ENCODE measurements at places on chromosomes 6 and 20.

DNA sequence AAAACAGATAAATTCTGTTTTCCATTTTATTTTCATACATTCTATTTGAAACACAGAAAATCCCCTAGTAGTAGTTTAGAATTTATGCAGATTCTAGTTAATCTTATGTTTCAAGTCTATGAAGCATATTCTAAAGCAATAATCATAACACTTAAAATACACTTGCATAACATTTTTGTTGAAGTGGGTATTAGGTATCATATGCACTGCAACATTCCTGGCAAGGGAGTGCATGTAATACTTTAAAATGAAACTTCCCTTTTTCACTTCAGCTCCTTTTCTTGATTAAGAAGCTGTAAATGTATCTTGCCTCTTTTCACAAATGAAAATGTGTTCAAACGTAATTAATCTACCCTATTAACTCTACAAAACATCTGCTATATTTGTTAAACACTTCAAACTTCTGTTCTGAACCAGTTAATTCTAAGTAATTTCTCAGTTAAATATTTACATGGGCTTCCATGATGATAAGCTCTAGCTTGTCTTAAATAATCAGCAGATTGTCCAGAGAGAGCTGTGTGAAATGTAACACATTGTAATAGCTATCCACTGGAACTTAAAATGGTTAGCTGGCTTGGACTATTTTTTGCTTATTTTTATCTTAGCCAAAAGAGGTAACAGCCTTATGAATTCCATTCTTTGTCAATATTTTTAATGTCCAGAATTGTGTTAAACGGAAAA lies 192.8 kb downstream of the COL19A1 start:
- DNase-seq = no peak

- DNase-seq = no peak
These were observed 216.2 kb downstream of the CD83 start for GRCh38 chr6:14333556-14334305.

DNA sequence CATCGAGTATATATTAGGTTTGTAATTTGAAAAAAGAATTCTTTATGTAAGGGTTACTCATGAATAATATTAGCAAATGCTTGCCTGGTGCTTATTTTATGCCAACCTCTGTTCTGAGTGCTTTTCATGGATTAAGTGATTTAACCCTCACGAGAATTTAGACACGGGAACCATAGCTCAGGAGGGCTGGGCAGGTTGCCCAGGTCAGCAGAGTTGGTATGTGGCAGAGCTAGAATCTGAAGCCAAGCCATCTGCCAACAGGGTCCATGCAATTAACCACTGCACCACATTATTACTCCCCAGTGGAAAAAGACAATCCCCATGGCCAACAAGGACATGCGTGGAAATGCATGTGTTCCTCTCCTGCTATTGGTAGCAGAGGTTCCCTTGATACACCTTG lies 345.6 kb downstream of the CDC5L start:
- DNase-seq = no peak

DNA sequence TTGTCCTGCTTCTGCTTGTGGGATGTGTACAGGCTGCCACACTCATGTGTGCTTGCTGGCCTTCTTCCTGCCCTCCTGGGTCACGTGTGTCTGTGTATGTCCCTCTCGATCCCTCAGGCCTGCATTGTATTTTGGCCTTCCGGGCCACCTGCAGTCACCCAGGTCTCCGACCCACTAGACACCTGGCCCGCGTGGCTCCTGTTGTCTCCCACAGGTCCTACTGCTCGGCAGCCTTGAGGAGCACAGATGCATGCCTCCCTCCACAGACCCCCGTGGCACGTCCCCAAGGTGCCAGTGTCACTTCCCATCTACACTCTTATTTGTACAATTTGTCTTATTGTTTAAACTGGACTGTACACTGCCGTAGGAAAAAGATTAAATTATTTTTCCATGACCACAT lies 43.1 kb downstream of the FOXC1 start:
- DNase-seq = no peak

DNA sequence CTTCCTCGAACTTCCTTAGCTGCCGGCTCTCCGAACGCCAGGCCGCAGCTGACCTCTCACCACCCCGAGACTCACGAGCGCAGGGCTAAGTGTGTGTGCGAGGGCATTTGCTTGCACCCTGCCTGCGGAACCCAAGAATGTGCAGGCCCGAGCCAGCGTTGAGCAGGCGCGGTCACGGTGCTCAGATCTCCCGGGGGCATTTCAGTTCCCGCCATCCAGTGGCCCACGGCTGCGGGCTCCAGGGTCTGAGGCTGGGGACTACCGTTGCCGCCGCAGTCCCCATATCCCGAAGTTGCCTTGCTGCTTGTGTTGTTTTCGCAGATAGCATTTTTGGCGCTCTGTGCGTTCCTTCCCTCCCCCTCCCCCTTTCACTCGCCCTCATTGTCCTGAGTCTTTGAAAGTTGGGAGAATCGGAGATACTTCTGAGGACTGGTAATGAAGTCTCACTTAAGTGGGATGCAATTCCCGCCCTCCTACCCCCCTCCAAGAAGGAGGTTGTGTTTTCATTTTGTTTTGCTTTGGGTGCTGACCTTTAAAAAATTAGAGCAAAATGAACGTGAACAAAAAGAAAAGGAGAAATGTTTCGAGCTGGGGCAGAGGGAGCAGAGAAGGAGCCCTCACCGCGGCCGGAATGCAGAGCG lies 1.7 kb downstream of the NR2E1 start:
- no peak for DNase-seq

GRCh38 chr20:57473246-57474048 lies 51.5 kb downstream of the CTCFL start:
- DNase-seq = peak; percentile 43

DNA sequence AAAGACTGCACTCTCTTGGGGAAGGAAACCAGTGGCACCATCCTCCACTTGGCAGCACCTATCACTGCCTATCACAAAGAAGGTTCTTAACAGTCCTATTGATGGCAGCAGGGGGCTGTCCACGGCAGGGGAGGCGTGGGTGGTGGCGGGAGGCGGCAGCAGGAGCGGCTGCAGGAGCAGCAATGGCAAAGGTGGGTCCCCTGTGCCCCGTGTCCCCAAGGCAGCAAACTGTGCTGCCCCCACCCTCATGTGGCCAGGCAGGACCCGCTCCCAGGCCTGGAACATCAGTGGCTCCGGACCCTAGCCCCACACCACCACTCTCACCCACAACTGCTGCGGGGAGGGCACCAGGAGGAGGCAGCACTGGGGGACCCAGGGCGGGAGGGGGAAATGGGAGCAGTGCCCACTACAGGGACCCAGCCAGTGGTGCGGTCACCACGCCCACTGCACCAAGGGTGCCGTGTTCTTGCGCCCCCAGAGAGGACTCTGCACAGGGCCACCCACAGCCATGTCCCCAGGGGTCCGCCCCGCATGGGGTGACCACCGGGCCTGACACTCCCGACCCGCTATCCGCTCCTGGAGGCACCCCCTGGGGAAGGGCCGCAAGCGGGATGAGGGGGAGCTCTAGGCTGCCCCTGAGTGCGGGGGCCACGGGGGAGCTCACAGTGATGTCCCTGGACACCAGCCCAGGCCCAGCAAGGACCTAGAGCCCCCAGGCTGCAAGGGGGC lies 54.6 kb downstream of the GMDS start:
- no peak for DNase-seq

DNA sequence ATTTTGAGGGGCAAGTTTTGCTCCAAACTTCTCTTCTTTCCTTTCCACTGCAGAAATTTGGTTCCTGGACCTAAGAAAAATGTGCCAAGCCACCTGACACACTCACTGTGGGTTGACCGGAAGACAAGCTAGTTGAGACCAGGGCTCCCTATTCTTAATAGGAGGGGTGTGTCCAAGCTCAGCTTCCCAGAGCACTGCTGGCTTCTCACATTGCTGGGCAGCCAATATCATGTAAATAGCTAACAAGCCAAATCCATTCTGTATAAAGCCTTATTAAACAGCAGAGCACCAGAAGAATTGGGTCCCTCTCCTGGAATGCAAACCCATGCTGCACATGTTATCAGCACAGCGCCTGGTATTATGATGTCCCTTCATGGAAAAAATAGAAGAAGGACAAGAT lies 17.0 kb upstream of the SAMD3 start:
- DNase-seq = no peak

DNA sequence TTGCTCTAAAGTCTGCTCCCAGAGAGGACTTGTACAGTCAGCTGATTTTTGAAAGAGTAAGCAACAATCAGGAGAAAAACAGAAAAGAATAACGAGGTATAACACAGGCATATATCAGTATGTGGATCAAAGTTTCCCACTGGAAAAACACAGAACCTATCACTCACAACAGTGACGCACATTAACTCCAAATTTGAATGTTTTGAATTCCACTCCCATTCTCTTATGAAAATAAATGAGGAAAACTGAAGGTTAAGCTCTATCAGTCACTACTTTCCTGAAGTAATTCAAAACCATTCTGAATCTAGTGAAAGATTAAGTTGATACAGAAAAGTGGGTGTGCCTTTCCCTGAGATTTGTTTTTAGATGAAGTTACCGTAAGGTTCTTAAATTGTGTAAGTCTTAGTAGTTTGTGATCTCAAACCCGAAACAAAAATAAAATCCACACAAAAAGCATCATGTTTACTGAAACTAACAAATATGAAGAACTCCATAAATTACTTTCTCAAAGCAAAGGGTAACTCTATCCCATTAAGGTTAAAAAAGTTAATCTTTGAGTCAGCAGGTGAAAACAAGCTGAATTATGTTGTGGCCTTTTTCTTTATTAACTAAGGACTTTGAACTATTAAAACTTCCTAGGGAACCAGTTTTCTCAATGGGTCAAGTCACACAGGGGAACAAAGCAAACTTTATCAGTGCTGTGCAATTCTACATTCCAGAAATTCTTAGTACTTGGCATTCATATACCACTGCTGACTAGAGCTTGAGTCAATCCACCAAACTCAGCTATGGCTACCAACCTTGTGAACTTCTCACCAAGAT lies 115.7 kb downstream of the OGFRL1 start:
- DNase-seq = no peak

DNA sequence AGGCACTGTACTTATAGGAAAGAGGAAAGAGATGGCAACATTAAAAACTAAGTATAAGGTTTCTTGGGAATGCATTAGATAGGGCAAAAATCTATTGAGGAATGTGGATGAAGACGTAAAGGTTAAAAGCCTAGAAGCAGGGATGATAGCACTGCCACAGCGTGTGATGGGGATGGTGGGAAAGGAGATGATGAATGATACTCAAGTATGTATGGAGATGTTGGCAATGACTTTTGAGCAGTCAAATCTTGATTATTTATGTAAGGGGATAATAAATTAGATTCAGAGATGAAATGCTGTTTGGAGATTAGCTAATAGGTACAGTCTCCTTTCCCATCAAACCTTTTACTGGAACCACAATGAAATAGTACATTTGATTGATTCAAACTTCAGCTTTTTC lies 432.8 kb downstream of the GRIK2 start:
- no peak for DNase-seq

Measured in activated naive CD8-positive, alpha-beta T cell treated with anti-CD3 and anti-CD28 coated beads for 36 hours (primary cell).